Natural killer cell (primary cell): ENCODE measurements at places on chromosomes 13 and 19. TPM values are rescaled to one million over a fixed set of nuclear protein-coding genes. Genes with fewer than 3 reads are reported as not detected.

The WASF3 gene
- total RNA-seq = 0.61 TPM

The WDR88 gene
- total RNA-seq = not detected

The ZSCAN4 gene
- total RNA-seq = not detected

The MRPL57 gene
- total RNA-seq = 9.9 TPM

The GJB2 gene
- total RNA-seq = not detected

The JOSD2 gene
- total RNA-seq = 18.8 TPM

DNA sequence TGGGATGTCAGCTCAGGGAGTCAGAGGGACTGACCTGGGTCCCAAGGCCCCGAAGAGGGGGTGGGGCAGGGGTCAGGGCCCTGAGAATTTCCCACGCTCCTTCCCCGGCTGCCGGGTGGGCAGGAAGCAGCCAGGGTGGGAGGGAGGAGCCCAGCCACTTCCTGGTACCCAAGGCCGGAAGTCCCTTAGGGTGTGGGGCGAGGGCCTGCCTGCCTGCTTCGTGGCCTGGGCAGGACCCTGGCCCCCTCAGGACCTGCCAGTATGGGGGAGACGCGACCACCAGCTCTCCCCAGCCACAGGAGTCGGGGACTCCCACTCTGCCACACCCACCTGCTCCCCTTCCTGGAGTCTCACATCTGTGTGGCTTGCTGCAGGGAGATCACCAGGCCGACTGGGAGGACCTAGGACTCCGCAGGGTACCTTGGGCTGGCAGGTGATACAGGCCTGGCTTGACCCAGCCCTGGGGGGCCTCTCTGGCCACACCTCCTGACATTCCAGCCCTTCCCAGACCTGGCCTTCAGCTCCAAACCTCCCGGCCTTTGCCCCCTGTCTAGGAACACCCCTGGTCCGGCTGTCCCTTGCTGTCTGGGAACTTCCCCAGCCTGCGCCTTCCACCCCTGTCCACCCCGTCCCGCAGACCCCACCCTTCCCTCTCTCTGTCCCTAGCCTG, 9.8 kb upstream of the CIRBP start:
- peaks cover 95% of the 10 kb centered on the region for H3K4me1 ChIP-seq
- DNase-seq = peak; percentile 76
- H3K36me3 ChIP-seq = peaks cover 39% of the 10 kb centered on the region
- H3K27ac ChIP-seq = peak overlapping the region; percentile 100

DNA sequence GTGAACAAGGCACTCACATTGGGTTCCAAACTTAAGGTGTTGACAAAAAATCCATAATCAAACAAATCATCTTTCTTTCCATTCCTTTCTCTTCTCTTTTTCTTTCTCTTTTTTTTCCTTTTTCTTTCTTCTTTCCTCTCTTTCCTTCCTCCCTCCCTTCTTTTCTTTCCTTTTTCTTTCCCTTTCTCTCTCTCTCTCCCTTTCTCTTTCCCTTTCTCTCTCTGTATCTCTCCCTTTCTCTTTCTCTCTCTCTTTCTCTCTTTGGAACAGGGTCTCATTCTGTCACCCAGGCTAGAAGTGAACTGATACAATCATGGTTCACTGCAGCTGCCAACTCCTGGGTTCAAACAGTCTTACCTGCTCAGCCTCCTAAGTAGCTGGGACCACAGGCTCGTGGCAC, 12.5 kb downstream of the C19orf18 start:
- no peak overlapping the region for H3K27ac ChIP-seq
- no peak for DNase-seq
- H3K27me3 ChIP-seq = no peaks in the 10 kb centered on the region
- no peaks in the 10 kb centered on the region for H3K4me1 ChIP-seq
- H3K4me3 ChIP-seq = no peak overlapping the region
- no peaks in the 10 kb centered on the region for H3K36me3 ChIP-seq

DNA sequence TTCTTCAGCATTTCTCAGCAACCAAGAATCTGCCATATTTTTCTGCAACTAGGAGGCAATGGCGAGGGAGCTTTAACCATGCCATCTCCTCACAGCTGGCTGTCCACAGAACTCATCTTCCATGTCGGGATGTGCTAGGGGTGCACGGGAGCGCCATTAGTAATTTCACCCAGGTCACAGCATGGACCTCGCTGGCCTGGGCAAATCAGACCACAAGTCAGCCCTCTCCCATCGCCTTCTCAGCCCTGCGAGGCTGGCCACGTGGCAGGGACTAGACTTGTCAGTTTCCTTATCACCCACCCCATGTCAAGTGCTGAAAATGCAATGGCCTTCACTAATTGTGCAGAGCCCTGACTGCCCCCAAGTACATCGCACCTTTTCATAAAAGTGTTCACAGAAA, 15.7 kb downstream of the COL4A1 start:
- no peaks in the 10 kb centered on the region for H3K27me3 ChIP-seq
- H3K4me1 ChIP-seq = no peaks in the 10 kb centered on the region
- H3K27ac ChIP-seq = no peak overlapping the region
- no peaks in the 10 kb centered on the region for H3K36me3 ChIP-seq
- no peak for DNase-seq

- H3K36me3 ChIP-seq = no peaks in the 10 kb centered on the region
- H3K27ac ChIP-seq = peak overlapping the region; percentile 73
- peaks cover 20% of the 10 kb centered on the region for H3K4me1 ChIP-seq
- peak overlapping the region; percentile 64 for H3K4me3 ChIP-seq
- DNase-seq = peak; percentile 71
- H3K27me3 ChIP-seq = no peaks in the 10 kb centered on the region
These were observed 583 bp downstream of the TECR start for GRCh38 chr19:14530005-14530348.

GRCh38 chr19:49690656-49691242, at the start of gene CPT1C:
Gene CPT1C (plus strand): TSS chr19:49691116. CDS start chr19:49692253, 1,137 bp downstream.
- H3K4me1 ChIP-seq = peaks cover 27% of the 10 kb centered on the region
- H3K36me3 ChIP-seq = peaks cover 9% of the 10 kb centered on the region
- peak; percentile 70 for DNase-seq
- H3K4me3 ChIP-seq = peak within 1 kb of the TSS; percentile 27

GRCh38 chr13:40801255-40802217, 12.1 kb downstream of the SLC25A15 start:
- H3K27me3 ChIP-seq = no peaks in the 10 kb centered on the region
- no peak for DNase-seq
- H3K27ac ChIP-seq = no peak overlapping the region
- H3K4me3 ChIP-seq = no peak overlapping the region
- peaks cover 16% of the 10 kb centered on the region for H3K36me3 ChIP-seq

DNA sequence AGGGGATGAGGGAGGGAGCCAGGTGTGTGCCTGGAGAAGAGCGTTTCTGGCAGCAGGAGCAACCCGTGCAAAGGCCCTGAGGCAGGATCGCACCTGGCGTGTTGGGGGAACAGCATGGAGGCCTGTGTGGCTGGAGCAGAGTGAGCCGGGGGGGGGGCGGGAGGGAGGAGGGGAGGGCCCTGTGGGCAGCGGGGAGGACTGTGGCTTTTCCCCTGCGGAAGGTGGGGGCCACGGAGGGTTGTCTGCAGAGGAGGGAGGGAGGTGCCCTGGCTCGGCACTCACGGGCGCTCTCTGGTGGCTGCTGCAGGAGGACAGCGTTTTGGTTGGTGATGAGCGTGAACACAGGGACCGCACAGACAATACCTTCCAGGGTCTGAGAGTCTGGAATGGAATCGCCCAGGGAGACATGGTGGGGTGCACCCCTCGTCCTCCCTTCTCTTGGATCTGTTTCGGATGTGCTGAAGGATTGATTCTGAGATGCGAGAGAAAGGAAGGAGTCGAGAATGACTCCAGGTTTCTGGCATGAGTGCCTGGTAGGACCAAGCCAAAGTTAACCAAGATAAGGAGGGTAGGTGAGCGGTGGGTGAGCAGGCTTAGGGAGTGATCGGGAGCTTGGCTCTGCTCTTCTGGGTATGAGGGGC, 6.5 kb downstream of the RAB11B start:
- H3K36me3 ChIP-seq = peaks cover 9% of the 10 kb centered on the region
- H3K27me3 ChIP-seq = no peaks in the 10 kb centered on the region
- peak; percentile 61 for DNase-seq

DNA sequence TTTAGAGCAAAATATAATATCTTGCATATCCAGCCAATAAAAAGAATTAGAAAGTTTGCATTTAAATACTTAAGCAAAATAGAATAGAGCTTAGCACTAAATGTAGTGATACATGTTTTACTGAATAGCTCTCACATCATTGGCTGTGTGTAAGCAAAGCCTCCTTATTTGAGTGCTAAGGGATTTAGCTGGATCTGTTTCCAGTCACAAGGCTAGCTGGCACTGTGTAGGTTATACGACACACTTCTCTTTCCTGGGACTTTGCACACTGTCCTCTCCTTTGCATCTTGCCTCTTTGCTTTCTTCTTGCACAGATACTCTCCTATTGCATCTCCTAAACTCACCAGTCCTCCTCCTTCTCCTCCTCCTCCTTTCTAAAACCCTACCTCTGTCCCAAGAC, 423.8 kb downstream of the KLF5 start:
- DNase-seq = no peak
- no peak overlapping the region for H3K27ac ChIP-seq
- H3K4me1 ChIP-seq = no peaks in the 10 kb centered on the region
- no peaks in the 10 kb centered on the region for H3K27me3 ChIP-seq
- no peaks in the 10 kb centered on the region for H3K36me3 ChIP-seq

- DNase-seq = no peak
- no peaks in the 10 kb centered on the region for H3K4me1 ChIP-seq
These were observed 142.7 kb downstream of the DLEU7 start for GRCh38 chr13:50700664-50701305.

DNA sequence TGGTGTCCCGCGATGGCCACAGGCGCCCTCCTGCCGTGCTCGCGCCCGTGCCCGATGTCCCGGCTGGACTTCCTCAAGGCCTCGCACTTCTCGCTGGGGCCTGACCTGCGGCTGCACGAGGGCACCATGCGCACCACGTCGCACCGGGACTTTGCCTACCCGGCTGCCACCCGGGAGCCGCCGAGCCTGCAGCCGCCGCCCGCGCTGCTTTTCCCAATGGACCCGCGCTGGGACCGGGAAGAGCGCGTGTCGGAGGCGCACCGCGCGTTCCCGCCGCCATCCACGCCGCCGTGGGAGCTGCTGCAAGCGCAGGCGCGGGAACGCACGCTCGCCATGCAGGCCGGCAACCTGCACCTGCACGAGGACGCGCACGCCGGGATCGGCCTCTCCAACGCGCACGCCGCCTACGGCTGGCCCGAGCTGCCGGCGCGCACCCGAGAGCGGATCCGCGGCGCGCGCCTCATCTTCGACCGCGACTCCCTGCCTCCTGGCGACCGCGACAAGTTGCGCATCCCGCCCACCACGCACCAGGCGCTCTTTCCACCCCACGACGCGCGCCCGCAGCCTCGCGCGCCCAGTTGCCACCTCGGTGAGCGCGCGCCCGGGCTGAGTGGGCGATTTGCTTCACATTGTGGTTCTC, 12.1 kb upstream of the PEX11G start:
- H3K4me3 ChIP-seq = no peak overlapping the region
- H3K27me3 ChIP-seq = peaks cover 21% of the 10 kb centered on the region
- peaks cover 11% of the 10 kb centered on the region for H3K4me1 ChIP-seq
- DNase-seq = peak; percentile 54
- no peak overlapping the region for H3K27ac ChIP-seq

- no peak overlapping the region for H3K4me3 ChIP-seq
- no peaks in the 10 kb centered on the region for H3K27me3 ChIP-seq
- H3K4me1 ChIP-seq = peaks cover 15% of the 10 kb centered on the region
- no peak for DNase-seq
These were observed 9.1 kb downstream of the MBNL2 start for GRCh38 chr13:97231118-97231828.

GRCh38 chr13:31943591-31943990, 88.0 kb upstream of the FRY start:
- no peaks in the 10 kb centered on the region for H3K27me3 ChIP-seq
- H3K4me3 ChIP-seq = no peak overlapping the region
- H3K4me1 ChIP-seq = no peaks in the 10 kb centered on the region
- DNase-seq = no peak
- no peaks in the 10 kb centered on the region for H3K36me3 ChIP-seq

- no peak overlapping the region for H3K27ac ChIP-seq
- H3K4me1 ChIP-seq = peaks cover 28% of the 10 kb centered on the region
- peaks cover 63% of the 10 kb centered on the region for H3K36me3 ChIP-seq
- no peak for DNase-seq
- no peaks in the 10 kb centered on the region for H3K27me3 ChIP-seq
- no peak overlapping the region for H3K4me3 ChIP-seq
These were observed 18.9 kb downstream of the VASP start for GRCh38 chr19:45526143-45526542.

DNA sequence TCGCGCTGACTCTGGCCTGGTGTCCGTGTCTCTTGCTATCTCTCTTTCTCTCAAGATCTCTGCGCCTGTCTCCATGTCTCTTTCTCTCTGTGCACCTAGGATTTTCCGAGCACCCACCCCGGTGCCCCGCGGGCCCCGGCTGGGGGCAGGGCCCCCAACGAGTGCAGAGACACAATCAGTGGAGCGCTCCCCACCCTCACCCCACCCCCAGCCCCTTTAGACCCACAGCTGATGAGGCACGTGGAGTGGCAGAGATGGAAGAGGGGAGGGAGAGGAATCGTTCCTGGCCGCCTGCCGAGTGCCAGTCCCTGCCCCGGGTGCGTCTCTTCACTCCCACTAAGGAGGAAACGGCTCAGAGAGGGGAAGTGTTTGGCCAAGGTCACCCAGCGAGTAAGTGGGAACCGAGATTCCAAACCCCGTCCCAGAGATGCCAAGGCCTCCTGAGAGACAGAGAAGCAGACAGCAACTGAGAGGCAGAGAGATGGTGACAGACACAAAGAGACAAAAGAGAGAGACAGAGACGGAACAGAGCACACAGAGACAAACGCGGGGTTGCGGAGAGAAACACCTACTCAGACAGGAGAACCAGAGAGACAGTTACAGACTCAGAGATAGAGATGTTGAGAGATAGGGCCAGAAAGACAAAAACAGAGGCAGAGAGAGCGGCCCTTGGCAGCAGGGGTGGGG, 626 bp upstream of the BCL3 start:
- H3K27ac ChIP-seq = peak overlapping the region; percentile 87
- peaks cover 60% of the 10 kb centered on the region for H3K4me1 ChIP-seq
- H3K27me3 ChIP-seq = no peaks in the 10 kb centered on the region
- peaks cover 14% of the 10 kb centered on the region for H3K36me3 ChIP-seq
- no peak for DNase-seq

DNA sequence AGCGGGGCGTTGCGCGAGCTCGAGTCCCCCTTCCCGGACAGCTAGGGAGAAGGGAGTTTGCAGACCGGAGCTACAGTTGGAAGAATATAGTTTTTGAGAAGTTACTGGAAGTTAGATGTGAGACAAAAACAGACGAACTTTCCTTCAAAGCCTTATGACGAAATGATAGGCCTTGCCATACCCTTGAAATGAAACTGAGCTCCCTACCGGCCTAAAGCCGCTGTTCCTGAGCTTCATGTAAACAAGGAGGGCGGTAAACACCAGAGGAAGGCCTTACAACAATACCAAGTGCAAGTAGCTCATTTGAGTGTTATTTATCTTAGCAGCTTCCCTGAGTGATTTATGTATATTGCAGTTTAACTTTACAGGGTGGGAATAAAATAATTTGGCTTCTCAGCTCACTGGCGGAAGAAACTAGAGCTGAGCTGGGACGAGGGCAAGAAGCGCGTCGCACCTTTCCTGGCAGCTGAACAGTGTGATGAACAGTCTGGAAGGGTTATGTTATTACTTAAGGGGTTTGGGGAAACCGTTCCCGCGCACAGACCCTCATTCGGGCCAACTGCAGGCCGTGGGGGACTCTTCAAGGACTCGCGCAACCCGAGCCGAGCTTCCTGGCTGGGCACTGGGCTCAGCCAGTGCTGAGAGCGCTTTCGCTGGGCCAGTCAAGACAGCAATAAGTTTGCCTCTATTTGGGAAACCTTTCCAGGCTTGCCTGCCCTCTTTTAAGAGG, 111.2 kb downstream of the KCNRG start:
- H3K27ac ChIP-seq = peak overlapping the region; percentile 96
- H3K4me1 ChIP-seq = peaks cover 51% of the 10 kb centered on the region
- peaks cover 24% of the 10 kb centered on the region for H3K27me3 ChIP-seq
- no peak for DNase-seq
- H3K4me3 ChIP-seq = peak overlapping the region; percentile 95
